ENCODE measurements at places on chromosomes 6 and 20.

DNA sequence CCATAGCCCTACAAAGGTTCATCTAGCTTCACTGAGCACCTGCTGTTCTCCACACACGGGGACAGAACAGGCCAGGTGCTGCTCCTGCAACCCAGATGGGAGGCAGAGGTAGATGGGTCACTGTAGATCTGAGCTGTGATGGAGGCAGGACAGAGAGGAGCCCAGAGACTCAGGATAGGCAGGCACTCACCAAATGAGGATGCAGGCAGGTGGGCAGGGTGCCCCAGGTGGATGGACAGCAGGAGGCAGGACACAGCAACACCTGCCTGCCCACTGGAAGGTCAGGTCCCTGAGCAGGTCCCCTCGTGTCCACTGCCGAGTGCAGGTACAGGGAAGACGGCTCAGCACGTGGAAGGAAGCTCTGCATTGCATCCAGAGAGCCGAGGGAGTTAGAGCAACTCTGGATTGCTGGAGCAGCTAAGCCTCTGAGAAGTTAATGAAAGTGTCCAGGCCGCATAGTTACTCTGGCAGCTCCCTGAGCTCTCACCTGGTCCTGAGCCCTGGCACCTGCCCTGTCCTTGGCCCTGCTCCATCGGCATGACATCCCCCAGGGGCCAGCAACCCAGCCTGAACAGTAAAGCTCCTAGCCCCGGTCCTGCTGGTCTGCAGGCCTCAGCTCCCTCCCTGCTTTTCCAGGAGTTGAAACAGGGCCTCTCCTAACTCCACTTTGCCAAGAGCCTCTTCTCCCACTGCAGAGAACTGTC, 4.9 kb upstream of the YTHDF1 start:
- DNase-seq, result no peak

- DNase-seq, result no peak
Observed at GRCh38 chr6:112332274-112332673, 14.9 kb upstream of the RFPL4B start.

- no peak for DNase-seq
Observed at GRCh38 chr20:36754656-36755222, 8.8 kb upstream of the NDRG3 start.

GRCh38 chr6:25486550-25486949, 165.5 kb upstream of the SCGN start:
- no peak for DNase-seq

GRCh38 chr6:113588646-113589045, 268.5 kb upstream of the MARCKS start:
- DNase-seq, result no peak

DNA sequence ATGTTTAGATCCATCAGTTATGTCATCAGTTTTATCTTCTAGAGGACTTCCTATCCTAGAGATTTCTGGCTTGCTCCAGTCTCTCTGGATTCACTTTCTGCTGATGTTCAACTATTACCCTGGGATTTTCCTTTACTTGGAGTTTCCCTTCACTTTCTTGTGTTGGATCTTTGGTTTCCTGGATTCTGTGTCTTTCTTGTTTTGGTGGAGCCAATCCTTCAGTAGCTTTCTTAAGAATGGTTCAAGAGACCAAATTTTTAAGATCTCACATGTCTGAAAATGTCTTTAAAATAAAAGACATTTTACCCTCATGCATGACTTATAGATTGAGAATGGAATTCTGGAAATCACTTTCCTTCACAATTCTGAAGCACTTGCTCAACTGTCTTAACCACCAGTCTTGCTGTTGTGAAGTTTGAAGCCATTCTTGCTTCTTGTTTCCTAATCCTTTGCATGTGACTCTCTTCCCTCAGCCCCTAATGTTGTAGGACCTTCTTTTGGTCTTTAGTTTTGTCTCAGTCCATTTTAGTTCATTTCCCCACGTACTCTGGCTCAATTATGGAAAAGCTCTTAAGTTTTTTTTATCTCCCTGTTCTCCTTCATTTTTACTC, 87.9 kb downstream of the ARID1B start:
- no peak for DNase-seq

DNA sequence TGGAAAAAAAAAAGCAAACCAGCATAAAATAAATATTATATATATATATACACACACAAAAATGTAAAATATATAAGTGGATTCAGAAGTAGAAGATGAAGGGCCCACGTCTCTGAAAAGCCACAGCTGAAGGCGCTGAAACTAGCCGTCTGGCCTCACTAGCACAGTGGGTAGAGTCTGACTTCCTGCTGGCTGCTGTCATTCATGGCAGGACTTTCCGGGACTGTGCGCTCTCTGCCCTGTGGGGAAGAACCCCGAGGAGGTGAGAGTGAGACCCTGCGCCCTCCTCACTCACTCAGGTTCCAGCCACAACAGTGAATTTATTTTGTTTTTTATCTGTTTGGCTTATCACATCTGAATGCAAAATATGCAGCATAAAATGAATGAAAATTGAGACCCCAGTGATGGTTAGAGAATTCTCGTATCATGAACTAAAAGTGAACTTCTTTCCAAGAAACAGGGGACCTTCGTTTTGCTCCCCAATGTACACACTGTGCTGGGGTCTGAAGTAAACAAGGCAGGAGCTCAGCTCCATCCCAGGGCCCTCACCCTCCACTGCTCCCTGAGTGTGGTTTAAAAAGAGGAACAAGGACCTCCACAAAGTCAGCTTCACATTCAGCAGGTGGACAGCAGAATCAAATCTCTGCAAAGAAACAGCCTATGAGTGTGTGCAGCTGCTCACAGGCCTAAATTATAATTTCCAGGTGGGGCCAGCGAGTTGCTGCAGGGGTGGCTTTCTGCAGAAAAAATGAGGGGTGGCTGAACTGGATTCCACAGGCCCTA, 1.3 kb upstream of the RAMACL start:
- no peak for DNase-seq

GRCh38 chr6:112257178-112257855, 3.0 kb upstream of the LAMA4 start:
- no peak for DNase-seq

DNA sequence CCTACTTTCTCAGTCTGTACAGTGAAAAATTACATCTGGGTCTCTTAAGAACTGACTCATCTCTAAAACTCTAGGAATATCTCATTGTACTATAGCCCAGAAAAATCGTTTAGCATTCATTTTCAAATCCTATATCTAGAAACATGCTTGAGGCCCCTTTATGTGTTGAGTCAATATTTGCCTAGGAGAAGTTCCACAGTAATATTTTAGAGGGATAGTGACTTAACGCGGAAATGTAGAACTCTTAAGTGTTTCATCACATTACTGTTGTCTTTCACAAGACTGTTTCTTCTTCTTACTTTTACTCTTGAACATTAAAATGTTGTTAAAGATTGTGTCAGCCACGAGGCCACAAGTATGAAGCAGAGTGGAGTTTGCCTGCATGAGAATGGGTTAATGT, 23.0 kb upstream of the MYLIP start:
- DNase-seq, result no peak

- DNase-seq, result no peak
Observed at GRCh38 chr6:39296745-39297640, 17.2 kb downstream of the KCNK17 start.

GRCh38 chr6:12022953-12023388, 10.9 kb downstream of the HIVEP1 start:
- no peak for DNase-seq

GRCh38 chr6:3345836-3346235, 87.1 kb downstream of the PSMG4 start:
- DNase-seq, result no peak

DNA sequence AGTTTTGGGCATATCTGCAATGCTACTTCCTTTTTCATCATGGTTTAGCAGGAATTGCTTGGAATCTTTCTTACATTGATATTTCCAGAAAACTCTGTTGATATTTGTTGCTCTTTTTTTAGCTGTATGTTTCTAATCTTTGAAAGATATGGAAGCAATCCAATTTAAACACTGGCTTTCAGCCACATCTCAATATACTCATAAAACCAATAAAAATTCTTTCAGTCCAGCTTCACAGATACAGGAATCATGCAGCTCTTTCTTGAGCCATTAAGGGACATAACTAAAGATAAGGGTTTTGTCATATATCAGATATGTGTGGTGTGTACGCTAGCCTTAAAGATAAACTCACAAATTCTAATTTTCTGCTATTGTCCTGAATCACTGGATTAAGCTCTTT, 47.4 kb downstream of the PKIB start:
- DNase-seq, result no peak

DNA sequence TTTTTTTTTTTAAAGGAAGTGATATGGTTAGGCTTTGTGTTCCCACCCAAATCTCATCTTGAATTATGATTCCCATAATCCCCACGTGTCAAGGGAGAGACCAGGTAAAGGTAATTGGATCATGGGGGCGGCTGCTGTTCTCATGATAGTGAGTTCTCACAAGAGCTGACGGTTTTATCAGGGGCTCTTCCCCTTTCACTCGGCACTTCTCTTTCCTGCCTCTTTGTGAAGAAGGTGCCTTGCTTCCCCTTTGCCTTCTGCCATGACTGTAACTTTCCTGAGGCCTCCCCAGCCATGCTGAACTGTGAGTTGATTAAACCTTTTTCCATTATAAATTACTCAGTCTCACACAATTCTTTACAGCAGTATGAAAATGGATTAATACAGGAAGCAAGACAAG, 64.3 kb downstream of the ZFP64 start:
- DNase-seq, result no peak

DNA sequence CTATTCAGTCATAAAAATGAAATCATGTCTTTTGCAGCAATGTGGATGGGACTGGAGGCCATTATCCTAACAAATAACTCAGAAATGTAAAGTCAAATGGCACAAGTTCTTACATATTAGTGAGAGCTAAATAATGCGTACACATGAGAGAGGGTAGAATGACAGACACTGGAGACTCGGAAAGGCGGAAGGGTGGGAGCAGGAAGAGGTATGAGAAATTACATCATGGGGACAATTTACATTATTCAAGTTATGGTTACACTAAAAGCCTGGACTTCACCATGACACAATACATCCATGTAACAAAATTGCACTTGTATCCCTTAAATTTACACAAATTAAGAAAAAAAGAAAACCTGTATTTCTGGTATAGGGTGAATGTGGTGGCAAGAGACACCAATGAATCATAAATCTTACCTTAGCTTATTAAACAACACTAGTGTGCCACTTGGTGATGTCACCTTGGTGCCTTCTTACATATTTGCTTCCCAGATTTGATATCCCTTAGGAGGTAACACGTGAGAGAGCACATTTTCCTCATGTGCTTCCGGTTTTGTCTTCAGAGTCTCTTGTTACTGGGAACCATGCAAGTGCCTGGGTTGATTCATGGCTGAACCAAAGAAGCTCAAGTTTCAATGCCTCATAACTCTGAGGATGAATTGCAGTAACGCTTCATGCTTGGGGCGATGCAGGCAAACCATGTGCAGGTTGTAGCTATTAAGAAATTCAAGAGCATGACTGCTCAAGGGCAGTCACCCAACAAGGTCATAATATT, 84.6 kb downstream of the DCDC2 start:
- DNase-seq, result peak; percentile 39

DNA sequence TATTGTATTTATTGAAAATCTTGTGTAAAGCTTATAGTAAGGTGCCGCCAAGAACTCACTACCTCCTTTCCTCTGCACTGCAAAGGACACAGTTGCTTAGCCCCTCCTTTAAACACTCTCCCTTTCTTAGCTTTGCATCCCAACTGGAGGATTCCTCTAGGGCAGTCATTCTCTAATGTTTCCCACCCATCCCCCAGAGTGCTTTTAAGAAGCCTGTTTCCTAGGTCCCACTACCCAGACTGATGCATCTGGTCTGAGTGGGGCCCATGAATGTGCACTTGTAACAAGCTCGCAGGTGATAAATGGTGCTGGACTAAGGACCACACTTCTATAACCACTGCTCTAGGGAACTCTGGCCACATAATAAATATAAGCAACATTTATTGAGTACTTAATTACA, 55.2 kb downstream of the B4GALT5 start:
- no peak for DNase-seq

DNA sequence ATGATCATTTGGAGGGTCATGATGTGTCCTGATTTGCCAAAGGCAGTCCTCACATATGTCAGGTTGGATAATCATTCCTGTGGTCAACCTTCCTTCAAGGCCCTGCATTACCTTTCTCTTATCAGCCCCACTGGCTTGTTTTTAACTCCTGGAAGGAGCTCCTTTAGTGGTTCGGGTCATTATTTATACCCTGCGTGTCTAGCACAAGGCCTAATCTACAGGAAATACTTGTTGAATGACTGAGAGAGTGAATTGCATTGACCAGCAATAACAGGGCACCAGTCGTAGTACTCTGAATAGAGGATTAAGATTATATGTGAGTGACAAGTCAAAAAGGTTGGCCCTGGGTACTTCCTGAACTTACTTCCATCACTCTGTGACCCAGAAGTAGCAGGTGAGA, 4.5 kb downstream of the HIVEP2 start:
- DNase-seq, result no peak

DNA sequence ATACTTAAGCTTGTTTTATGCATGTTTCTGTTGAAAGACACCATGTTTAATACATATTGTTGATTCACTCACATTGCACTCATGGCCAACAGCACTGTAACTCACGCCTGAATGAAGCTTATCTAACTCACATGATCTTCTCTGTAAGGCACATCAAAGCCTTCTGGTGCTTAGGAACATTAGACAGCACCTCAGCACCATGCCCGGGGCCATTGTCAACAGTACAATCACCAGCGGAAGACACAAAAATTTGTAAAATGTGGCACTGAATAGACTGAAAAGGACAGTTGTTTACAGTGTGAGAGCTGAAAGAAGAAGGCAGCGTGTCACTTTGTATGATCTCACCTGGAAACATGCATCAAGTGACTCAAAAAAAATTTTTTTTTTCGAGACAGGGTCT, 8.9 kb upstream of the TCF15 start:
- DNase-seq, result no peak

GRCh38 chr6:56742122-56742791, 99.6 kb upstream of the DST start:
- no peak for DNase-seq

- DNase-seq, result no peak
Observed at GRCh38 chr20:13322621-13323020, 101.5 kb downstream of the ISM1 start.

DNA sequence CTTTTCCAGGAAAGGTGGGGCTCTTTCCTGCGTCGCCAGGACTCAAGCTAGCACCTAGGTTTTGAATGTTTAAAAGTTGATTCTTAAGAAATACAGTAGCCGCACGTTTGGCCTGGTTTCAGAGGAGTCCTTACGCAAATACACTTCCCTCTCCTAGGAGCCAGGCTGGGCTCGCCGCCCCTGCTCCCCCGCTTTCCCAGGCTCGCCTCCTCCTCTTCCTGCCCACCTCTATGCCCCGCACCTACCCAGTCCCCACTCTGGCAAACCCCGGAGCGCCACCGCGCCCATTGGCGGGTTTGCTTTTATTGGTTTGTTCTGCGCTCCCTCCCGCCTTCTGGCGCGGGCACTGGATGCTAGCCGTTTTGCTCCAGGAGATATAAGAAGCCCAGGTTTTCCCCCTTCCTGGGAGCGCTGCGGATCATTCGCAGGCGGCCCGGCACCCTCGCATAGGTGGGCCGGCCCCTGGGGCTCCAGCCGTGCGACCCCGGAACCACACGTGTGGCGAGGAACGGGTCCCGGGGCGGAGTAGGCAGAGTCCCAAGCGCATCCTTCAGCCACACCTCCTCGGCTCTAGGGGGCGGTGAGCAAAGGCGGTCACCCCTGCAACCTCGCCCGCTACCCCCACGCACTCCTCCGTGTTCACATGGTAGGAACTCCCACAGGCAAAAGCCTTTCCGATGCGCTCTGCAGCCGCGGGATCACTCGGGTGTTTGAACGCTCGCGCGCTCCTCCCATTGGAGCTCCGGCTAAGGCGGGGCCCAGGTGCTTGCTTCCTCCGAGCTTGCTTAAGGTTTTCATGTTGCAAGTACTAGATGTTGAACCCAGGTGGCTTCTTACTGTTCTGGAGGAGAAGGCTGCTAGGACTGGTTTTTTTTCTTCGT, 119.0 kb downstream of the RTN4IP1 start:
- no peak for DNase-seq

All from left renal cortex interstitium (tissue), 4 donors.